H1 (cell line): ENCODE measurements at places on chromosomes 4 and X.
A peak's percentile ranks its signal among the peaks of the same experiment; 100 is the strongest.

DNA sequence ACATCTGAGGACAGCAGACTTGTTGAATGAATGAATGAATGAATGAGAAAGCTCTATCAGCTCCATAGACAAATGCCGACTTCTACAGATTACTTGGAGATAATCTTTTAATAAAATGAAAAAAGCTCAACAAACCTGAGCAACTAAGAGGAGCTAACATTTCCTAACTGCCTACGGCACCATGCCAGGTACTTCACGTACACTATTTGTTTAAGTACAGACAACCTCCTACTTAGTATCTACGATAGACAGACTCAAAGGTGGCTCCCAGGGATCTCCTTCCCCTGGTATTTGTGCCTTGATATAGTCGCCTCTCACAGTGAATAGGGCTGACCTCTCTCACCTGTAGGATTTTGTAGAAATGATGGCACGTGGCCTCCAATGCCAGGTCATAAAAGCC, 412.2 kb upstream of the FAT1 start:
- H3K27ac ChIP-seq, result no peak overlapping the region
- H3K36me3 ChIP-seq, result no peaks in the 10 kb centered on the region
- no peaks in the 10 kb centered on the region for H3K4me1 ChIP-seq

DNA sequence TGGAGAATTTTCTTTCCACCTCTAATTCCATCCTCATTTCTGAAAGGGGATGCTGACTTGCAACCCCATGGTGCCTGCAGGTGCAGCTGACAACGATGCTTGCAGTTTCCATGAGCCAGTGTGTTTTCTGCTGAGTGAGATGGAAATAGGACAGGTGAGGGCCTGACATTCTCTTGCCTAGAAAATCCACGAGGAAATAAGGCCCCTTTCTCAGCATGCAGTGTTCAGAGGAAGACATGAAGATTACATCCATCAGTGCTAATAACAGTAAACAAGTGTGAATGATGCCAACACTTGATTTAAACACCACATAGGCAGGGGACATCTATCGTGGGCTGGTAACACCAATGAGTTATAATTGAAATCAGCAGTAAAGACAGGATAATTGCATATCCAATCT, 237.3 kb downstream of the NLGN4X start:
- no peak for DNase-seq
- H3K36me3 ChIP-seq, result no peaks in the 10 kb centered on the region
- H3K27ac ChIP-seq, result no peak overlapping the region

GRCh38 chr4:45408996-45409395, 682.6 kb upstream of the GNPDA2 start:
- H3K4me1 ChIP-seq, result no peaks in the 10 kb centered on the region
- DNase-seq, result no peak
- no peak overlapping the region for H3K4me3 ChIP-seq
- no peaks in the 10 kb centered on the region for H3K27me3 ChIP-seq

GRCh38 chr4:43330288-43330687, 437.8 kb downstream of the GRXCR1 start:
- DNase-seq, result no peak
- no peaks in the 10 kb centered on the region for H3K36me3 ChIP-seq
- no peaks in the 10 kb centered on the region for H3K27me3 ChIP-seq
- H3K4me3 ChIP-seq, result no peak overlapping the region
- no peak overlapping the region for H3K27ac ChIP-seq
- H3K4me1 ChIP-seq, result no peaks in the 10 kb centered on the region

- no peak overlapping the region for H3K4me3 ChIP-seq
- H3K36me3 ChIP-seq, result no peaks in the 10 kb centered on the region
- no peak for DNase-seq
- 0 out of 2 replicates have a peak overlapping the region, but pooled peaks have one; percentile 6 for H3K27ac ChIP-seq
- H3K27me3 ChIP-seq, result no peaks in the 10 kb centered on the region
These were observed 1191.3 kb upstream of the IGFBP7 start for GRCh38 chr4:58301376-58301999.

DNA sequence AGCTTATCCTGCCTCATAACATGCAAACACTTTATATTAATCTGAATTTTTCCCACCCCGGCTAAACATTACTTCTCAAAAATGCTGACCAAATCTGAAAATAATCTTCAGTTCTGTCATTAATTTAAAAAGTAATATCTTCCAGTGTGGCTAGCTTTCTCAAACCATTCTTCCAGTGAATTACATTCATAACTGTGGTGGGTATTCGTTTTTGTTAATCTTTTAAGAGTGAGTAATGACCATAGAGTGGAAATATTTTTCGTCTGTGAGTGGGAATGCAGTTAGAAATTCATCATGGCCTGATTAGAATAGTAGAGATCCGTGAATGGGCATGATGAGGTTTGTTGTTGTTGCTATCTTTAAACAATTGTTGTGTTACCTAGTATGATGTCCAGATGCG, 138.6 kb upstream of the SFRP2 start:
- no peak overlapping the region for H3K27ac ChIP-seq
- no peaks in the 10 kb centered on the region for H3K27me3 ChIP-seq
- no peak for DNase-seq

GRCh38 chr4:2094545-2094944, 35.4 kb downstream of the NAT8L start:
- H3K27ac ChIP-seq, result no peak overlapping the region
- no peak for DNase-seq
- no peaks in the 10 kb centered on the region for H3K27me3 ChIP-seq
- H3K4me3 ChIP-seq, result no peak overlapping the region

DNA sequence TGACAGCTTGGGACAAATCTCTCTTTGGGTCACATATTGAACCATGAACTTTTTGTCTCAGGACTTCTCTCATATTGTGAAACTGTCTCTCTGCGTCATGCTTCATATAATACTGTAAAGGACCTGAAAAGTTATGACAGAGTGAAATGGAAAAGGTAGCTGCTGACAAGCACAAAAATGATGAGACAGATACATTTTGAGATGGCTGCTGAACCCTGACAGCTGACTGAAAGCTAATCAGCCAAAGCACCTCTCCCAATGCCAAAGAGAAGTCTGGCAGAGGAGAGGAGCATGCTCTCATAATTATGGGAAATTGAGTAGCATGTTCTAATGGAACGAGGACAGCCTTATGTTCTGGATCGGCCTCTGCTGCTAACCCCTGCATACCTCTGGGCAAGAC, 873.4 kb upstream of the ADGRL3 start:
- no peaks in the 10 kb centered on the region for H3K27me3 ChIP-seq
- H3K4me1 ChIP-seq, result no peaks in the 10 kb centered on the region
- H3K27ac ChIP-seq, result no peak overlapping the region
- no peaks in the 10 kb centered on the region for H3K36me3 ChIP-seq
- no peak overlapping the region for H3K4me3 ChIP-seq

- no peak overlapping the region for H3K4me3 ChIP-seq
- H3K36me3 ChIP-seq, result no peaks in the 10 kb centered on the region
- H3K4me1 ChIP-seq, result peaks cover 4% of the 10 kb centered on the region
- H3K27ac ChIP-seq, result no peak overlapping the region
- H3K27me3 ChIP-seq, result no peaks in the 10 kb centered on the region
- no peak for DNase-seq
These were observed 59.7 kb downstream of the SMAD1 start for GRCh38 chr4:145541346-145541745.

DNA sequence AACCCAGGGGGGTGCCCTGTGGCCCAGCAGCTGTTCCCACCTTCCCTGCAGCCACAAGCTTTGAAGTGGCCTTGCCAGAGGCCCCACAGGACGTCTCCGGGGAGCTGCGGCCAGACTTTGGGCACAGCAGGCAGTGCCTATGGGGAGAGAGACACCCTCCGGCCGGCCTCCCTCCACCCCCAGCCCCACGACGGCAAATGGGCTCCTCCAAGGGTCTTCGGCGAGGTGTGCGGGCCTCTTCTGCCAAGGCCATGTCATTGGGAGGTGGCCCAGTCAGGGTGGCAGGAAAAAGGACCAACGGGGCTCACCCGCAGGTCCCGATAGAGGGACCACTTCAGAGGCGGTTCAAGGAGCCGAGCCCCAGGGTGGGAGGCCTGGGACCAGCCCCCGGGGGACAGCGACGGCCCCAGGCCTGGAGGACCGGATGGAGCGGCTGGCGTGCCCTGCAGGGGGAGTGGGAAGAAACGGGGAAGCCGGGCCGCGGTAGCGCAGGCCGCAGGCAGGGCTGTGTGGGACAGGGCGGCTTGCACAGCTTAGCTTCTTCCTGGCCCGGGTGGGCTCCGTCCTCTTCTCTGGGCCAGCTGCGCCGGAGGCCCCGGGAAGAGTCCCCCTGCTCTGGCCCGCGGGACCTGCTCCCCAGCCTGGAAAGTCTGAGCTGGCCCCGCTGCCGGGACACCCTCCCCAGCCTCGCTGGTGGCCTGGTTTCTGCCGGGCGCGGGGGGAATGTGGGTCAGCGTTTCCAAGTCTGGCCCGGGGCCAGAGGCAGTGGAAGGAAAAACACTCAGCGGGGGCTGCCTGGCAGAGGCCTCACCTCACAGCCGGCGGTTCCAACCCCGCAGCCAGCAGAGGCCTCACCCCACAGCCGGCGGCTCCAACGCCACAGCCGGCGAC, 21.9 kb upstream of the SPON2 start:
- H3K4me1 ChIP-seq, result no peaks in the 10 kb centered on the region
- DNase-seq, result no peak
- no peaks in the 10 kb centered on the region for H3K36me3 ChIP-seq
- H3K4me3 ChIP-seq, result no peak overlapping the region
- H3K27me3 ChIP-seq, result no peaks in the 10 kb centered on the region; the same call in 1 of the 2 replicates

DNA sequence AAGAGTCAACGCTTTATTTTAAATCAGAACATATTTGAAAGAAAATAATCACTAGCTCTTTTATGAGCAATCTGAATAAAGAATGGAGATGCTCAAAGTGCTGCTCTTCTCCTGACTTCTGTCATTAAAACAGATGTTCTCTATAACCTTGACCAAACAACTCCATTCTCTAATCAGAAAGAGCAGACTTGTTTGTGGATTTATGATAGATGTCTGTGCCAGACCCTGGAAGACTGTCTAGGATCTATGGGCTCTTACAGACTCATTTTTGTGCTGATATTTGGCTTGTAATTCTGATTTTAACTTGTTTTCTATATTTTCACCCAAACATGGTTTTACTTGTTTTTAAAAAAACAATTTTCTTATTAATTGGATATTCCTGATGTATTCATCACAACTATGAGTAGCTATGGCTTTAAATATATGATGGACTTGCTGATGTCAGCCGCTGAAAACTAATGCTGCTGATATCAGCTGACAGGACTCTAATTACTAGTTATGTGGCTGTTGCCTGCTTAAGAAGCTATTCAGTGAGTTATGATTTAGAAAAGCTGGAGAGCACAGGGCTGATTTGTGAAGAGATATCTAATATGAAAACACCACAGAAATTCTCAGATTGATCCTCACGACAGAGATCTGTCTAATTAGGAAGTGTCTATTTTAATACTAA, 31.6 kb upstream of the MAML3 start:
- H3K4me1 ChIP-seq, result no peaks in the 10 kb centered on the region
- no peaks in the 10 kb centered on the region for H3K27me3 ChIP-seq
- no peak overlapping the region for H3K4me3 ChIP-seq
- DNase-seq, result no peak
- H3K36me3 ChIP-seq, result no peaks in the 10 kb centered on the region

DNA sequence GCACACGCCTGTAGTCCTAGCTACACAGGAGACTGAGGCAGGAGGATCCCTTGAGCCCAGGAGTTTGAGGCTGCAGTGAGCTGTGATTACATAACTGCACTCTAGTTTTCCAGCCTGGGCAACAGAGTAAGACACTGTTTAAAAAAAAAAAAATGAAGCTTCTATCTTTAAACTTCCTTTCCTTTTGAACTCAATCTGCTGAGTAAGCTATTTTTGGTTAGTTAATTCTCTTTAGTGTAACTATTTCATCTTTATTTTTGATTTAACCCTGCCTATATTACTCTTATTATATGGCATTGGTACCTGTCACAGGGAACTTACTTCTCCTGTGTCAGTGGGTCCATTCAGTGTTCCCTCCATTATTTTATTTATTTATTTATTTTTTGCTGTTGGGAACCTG, 160.8 kb downstream of the BMPR1B start:
- H3K4me1 ChIP-seq, result no peaks in the 10 kb centered on the region
- H3K27ac ChIP-seq, result no peak overlapping the region
- no peaks in the 10 kb centered on the region for H3K27me3 ChIP-seq
- no peak overlapping the region for H3K4me3 ChIP-seq

DNA sequence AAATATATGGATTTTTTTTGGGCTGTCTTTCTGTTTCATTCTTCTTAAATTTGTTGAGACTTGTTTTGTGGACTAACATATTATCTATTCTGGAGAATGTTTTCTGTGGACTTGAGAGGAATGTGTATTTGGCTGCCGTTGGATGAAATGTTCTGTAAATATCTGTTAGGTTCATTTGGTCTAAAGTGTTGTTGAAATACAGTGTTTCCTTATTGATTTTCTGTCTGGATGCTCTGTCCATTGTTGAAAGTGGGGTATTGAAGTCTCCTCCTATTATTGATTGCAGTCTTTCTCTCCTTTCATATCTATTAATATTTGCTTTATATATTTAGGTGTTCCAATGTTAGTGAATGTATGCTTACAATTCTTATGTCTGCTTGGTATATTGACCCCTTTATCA, 431.8 kb downstream of the RAPGEF2 start:
- no peaks in the 10 kb centered on the region; the same call in 1 of the 2 replicates for H3K36me3 ChIP-seq
- DNase-seq, result no peak
- H3K27me3 ChIP-seq, result no peaks in the 10 kb centered on the region
- peaks cover under 1% of the 10 kb centered on the region; the same call in 1 of the 2 replicates for H3K4me1 ChIP-seq
- no peak overlapping the region for H3K27ac ChIP-seq
- H3K4me3 ChIP-seq, result no peak overlapping the region

DNA sequence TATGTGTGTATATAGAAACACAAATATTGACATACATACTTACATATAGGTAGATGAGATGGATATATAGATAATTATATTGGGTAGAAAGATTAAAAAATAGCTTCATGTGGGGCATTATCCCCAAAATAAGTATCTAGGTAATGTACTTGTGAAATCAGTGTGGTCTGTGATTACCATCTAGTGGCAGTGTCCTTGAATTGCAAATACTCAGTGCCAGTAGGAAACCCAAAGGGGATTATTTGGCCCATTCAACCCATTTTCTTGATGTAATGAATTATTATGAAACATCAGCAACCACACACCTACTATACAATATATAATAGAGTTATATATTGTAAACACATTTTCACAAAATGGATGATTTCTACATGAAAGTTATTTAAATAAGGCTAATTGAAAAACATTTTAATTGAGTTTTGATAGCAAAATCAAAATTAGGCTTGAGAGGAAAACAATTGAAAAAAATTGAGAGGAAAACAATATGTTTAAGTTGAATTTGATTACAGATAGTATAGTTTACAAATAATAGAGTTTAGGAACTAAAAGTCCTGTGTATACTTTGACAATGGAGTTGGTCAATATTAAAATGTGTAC, 389.4 kb downstream of the GALNTL6 start:
- H3K4me3 ChIP-seq, result no peak overlapping the region
- H3K4me1 ChIP-seq, result no peaks in the 10 kb centered on the region
- DNase-seq, result no peak
- H3K27me3 ChIP-seq, result no peaks in the 10 kb centered on the region
- no peaks in the 10 kb centered on the region for H3K36me3 ChIP-seq
- H3K27ac ChIP-seq, result no peak overlapping the region

DNA sequence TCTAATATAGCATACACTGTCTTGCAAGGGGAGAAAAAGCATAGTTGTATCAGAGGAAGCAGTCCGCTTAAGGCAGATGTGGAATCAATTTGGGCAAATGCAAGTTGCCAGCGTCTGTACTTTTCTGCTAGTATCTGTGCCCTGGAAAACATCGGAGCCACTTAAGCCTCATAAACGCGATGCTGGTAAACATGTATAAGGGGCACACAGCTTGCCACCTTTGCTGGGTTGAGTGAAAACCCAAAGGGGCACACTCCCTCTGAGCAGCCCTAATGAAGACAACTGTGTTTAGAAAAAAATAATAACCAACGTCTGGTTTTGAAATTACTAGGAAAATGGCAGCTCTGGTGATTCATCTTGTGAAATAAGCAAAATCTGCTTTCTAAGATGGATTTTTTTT, 24.3 kb downstream of the SMIM20 start:
- no peaks in the 10 kb centered on the region for H3K27me3 ChIP-seq
- DNase-seq, result no peak
- H3K27ac ChIP-seq, result no peak overlapping the region
- H3K4me3 ChIP-seq, result no peak overlapping the region
